ENCODE measurements at places on chromosomes 11 and 22.

DNA sequence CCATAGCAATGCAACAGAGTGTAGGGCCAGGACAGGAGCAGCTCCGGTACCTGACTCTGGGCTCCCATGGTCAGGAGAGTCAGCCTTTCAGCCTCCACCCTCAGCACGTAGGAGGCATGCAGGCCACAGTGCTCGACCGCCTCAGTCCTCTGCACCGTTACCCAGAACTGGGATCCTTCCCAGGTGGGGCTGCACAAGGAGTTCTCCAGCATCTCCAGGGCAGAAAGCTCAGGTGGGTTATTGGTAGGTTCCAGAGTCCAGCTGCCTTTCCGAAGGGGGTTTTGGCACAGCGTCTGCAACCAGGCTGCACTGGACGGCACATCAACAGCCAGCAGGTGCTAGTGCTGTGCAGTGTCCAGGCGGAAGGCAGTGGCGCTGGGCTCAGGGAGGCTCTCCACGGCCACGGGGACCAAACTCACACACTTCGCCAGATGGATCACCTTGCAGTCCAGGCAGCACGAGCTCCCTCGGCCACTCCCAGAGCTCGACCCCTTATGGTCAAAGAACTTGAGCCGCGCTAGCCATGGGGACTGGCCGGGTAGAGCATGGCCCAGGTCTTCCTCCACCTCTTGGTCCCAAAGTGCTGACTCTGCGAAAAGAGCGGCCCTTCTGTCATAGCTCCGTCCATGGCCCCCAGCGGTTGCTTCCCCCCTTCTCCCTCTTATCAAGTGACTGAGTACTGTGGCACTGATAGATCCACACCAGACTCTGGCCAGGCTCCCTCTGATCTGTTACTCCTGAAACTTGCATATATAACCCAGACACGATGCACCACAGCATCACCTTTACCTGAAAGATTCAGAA, 6.9 kb upstream of the PHOX2A start:
- no peak for DNase-seq

GRCh38 chr11:23727794-23728193, 769.1 kb upstream of the LUZP2 start:
- DNase-seq = no peak

DNA sequence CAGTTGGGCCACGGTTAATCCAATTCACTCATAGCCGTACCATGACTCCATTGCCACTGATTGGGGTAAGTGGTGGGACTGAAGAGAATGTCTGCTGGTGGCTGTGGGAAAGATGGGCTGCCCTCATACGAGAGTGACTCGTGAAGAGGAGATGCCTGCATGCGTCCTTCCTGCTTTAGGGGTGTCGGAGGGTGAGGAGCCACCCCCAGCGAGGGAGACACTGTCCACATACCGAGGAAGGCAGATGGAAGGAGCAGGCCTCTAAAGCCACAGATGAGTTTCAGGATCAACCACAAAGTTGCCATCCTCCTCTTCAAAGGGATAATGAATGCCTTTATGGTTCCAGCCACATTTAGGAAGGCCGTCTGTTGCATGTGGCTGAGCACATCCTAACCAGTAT, 83.2 kb downstream of the GRIK4 start:
- DNase-seq = no peak

DNA sequence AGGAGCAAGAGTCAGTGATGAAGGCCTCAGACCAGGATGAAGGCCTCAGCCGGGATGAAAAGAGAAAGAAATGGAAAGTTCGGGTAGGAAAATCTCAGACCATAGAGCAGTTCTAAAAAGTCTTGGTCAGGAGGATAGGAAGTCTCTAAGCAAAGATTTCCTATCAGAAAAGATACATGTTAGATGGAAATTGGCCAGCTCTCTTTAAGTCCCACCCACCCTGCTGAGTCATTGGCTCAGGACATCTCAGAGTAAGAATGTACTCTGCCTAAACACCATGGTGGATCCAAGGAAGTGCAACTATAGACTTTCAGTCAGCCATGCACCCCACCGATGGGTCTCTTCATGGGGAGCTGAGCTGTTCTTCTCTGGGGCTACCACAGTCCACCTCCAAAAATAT, 4.4 kb downstream of the OR8B3 start:
- DNase-seq = no peak

DNA sequence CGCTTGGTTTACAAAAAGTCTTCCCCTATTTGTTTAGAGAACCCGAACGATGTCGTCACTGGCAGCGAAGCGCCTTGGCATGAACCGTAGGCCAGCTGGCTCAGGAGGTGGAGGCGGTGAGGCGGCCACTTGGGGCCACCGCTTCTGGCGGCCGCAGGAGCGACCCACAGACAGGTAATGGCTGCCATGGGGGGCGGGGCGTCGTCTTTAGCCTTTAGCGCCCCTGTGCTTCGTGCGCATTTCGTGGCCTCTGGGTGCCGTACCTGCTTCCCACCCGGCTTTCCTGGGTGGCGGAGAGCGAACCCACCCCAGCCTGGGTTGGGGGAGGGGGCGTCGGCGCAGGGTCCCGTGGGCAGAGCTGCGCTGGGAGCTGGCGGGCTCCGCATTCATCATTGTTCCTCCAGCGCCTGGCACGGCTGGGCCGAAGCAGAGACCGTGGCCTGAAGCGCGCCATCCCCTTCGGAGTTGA, 469 bp upstream of the OSBP2 start:
- peak; percentile 78 for DNase-seq

GRCh38 chr22:19226428-19226827, 47.9 kb upstream of the SLC25A1 start:
- no peak for DNase-seq

All from NCI-H1092 treated with DMSO at 0.1 percent for 48 hours (cell line).